Uterus (tissue), 4 donors: ENCODE measurements at places on chromosomes 16 and 17.

DNA sequence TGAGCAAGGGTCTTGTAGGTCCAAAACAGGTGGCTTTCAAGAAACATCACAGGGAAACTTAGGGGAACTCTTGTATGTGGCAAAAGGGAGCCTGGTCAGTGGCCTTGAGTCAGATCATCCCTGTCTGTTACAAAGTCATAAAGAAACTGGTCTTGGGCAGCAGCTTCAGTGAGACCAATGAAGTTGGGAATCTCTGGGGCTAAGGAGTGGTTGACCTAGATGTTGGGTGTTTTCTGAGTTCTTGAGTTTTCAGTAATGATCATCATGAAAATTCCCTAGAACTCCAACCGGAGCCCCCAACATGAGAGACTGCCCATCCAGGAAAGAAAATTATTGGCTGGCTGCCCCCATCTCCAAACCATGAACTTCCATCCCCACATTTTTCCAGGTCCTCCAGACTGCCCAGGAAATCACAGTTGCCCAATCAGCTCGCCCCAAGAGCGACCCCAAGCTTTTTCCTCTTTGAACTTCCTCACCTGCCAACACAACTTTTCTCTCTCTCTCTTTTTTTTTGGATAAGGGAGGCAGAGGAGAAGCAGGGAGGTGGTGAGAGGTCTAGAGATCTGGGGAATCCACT, 3.9 kb downstream of the CCR7 start:
- DNase-seq: no peak

- no peak for DNase-seq
Measured at GRCh38 chr16:10277597-10277996, 95.4 kb upstream of the GRIN2A start.

DNA sequence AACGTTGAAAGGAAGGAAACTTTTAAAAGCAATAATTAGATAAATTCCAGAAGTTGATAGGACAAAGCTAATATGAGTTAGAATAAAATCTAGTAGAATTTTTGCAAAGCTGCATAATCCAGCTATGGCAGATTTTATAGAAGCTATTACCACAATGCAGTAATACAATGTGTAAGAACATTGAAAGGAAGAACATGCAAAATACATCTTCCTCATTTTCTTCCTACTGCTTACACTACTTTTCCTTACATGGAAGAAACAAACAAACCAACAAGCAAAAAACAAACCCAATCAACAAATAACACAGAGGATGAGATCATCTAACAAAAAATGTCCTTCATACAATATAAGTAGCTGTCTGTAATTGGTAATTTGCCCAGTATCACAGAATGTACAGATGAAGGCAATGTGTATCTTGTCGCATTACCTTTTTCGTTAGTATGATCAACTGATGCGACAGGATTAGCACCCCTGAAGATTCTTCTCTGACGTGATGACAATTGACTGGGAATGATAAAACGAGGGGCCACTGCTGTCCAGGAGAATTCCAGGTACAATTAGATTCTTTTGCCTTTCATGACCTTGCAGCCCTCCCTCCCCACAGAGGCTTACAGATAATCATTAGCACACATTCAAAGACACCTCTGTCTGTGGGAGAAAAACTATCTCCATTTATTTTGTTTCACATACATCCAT, 21.2 kb upstream of the LRRC37A start:
- no peak for DNase-seq

GRCh38 chr17:74117087-74117698, 86.3 kb upstream of the RPL38 start:
- no peak for DNase-seq

- peak; percentile 77 for DNase-seq
Measured at GRCh38 chr17:29591146-29591736, 1.7 kb upstream of the ANKRD13B start.

DNA sequence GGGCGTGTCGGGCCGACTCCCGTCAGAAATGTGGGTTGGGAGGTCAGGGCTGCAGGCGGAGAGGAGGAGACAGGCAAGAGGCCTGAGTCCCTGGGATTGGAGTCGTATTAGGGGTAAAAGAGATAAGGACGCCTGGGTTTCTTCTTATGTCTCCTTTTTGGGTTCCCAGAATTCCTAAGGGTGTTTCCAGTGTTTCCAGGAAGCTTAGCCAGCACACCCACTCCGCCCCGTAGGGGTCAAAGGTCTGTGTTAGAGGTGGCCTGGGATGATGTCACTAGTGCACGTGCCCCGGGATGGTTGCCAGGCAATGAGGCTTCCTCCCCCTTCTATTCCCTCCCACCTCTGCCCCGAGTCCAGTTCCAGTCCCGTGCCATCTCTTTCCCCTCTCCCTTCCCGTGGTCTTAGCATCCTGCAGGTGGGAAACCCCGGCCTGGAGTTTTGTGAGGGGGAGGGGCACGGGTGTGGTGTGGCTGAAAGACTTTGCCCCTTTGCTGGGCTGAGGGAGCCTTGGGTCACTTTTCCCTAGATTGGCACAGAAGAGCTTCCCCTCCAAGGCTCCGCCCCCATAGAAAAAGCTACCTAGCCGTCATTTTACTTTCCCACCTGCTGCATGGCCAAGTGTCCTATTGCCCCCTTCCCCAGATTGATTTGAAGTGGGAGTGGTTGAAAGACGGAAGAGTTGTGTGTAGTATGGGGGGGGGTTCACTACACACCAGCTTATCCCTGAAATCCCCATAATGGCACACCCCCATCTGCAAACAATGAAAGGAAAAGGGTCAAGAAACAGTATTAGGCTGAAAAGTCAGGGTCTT, 2.8 kb downstream of the KDM6B start:
- peak; percentile 95 for DNase-seq

- DNase-seq: no peak
Measured at GRCh38 chr17:55430541-55431288, 9.1 kb upstream of the MMD start.

DNA sequence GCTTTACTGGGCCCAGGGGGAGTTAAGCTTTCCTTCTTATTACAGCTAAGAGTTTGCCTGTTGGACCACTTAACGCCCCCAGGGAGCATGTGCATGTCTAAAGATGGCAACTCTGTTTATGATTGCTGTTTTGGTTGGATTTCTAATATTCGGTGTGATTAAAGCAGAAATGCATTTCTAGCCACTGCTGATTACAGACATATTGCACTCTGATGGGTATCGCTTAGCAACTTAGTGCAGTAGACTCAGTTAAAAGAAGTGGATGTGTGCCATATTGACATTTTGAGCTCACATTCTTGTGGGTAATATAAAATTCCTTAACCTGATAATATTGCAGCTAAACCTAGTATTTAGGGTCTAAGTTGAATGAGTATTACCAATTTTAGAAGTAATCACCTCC, 4.2 kb downstream of the NF1 start:
- DNase-seq: no peak

- DNase-seq: no peak
Measured at GRCh38 chr17:35312346-35312745, 61.1 kb downstream of the SLFN11 start.

DNA sequence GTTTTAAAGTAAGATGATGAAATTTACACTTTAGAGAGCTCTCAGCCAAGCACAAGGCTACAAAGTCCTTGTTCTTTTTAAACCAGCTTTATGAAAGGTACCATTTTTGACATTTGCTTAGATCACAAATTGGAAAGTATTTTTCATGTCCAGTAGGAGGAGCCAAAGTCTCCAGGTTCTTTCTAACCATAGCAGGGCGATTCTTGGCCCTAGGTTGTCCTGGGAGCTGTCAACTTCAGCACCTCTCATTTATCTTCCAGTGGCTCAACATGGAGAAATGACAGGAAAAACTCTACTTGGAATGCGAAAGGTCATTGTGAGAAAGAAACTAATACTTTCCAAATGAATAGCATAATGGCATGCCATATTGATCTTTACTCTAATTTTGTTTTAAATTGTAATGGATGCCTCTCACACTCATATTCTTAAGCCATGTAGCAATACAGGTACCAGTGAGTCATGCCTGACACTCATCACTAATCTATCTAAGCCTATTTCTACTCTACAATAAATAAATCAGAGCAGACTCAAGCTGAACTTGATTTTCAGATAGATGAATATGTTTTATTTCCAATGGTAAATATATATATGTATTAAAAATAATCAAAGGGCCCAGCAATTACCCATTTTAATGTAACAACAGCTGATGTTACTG, 919.1 kb upstream of the EEF2KMT start:
- DNase-seq: no peak

- DNase-seq: no peak
Measured at GRCh38 chr17:56918916-56919315, 5.1 kb upstream of the TRIM25 start.

DNA sequence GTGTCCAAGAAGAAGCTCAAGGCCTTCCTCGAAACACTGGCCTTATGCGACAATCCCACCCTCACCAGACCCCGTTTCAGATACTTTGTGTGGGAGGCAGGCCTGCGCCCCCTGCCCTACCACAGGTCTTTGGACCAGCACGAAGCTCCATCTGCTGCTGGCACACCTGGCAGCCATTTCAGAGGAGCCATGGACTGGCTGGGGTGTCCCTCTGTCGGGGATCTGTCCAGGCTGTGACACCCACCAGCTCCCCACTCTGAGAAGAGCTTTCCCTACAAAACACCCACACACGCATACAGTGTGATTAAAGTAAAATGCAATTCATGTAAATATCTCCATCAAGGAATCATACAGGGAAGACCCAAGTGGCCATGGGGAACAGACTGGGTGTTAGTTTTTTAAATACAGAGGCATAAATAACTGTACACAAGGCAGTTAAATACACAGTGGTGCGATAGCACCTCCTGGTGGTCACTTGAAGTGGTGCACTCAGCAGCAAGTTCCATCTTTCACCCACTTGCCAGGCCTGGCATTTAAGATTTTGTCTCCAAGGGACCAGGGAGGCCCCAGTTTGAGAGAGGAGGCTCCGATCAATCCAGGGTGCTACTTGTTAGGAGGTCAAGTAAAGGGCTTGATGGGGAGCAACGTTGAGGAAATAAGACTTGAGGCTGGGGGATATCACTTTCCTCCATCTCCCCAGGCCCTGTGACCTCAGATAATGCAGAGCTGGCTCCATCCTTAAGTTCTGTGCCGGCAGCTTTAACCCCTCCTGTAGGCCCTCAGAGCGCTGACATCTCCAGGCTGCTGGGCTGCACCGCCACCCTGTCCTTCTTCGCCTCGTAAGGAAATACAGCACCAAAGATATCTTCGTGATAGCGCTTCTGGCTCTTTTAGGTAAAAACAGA, 43.6 kb downstream of the NOS2 start:
- DNase-seq: no peak

- peak; percentile 69 for DNase-seq
Measured at GRCh38 chr16:30112197-30113030, 923 bp downstream of the GDPD3 start.

DNA sequence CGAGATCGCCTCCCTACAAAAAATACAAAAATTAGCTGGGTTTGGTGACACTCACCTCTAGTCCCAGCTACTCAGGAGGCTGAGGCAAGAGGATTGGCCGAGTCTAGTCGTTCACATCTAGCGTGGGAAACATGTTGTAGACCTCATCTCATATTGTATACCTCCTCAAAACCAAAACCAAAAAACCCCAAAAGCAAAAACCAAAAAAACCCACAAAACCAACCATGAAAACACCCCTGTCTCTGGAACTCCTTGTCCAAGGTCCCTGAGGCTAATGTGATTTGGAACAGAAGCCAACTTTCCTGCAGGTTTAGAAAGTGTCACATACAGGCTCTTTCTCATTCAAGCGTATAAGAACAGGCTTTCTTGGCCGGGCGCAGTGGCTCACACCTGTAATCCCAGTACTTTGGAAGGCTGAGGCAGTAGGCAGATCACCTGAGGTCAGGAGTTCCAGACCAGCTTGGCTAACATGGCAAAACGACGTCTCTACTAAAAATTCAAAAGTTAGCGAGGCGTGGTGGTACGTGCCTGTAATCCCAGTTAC, 29.0 kb downstream of the RAB11FIP3 start:
- DNase-seq: no peak

DNA sequence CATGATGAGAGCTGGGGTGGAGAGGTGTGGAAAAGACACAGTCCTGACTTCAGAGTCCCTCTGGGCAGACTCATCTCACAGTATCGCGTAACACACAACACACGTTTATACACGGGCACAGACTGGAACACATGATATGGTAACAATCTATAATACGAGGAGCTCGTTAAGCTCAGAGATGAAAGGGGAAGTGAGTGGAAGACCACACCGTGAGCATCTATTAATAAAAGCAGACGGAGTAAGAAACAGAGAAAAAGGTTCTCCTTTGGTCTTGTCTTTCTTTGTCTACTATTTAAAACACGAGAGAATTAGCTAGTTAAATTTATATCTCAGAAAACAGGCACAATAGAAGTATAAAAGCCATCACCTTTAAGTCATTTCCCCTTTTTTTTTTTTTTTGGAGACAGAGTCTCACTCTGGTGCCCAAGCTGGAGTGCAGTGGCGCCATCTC, 13.5 kb downstream of the ANKRD11 start:
- no peak for DNase-seq

DNA sequence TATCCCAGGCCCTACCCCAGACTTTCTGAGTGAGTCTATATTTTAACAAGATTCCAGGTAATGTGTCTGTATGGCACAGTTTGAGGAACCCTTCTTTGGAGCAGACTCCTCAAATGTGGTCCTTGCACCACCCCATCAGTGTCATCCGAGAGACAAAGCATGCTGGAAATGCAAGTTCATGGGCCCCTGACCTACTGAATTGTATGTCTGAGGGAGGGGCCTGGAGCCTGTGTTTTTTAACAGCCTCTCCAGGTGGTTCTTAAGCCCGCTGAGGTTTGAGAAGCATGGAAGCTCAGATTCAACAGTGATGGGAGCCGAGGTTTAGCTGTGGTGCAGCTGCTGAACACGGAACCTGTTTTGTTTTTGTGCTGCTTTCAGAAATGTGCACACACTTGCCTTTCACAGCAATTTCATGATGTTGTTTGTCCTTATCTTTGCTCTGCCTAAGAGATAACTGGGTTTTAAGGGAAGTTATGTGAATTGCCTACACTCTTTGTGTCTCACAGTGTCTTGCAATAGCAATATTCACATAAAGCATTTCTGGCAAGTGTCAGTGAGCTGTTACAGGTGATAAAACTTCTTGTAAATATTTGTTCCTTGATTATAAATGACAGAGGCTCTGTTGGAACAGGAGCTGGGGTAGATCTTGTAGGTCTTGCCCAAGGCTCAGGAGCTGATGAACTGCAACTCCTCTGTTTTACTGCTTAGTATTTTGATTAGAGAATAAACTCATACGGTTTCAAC, 32.0 kb upstream of the IL34 start:
- DNase-seq: no peak

GRCh38 chr17:73878923-73879322, 234.7 kb upstream of the SDK2 start:
- DNase-seq: no peak

GRCh38 chr16:89101303-89102040, 7.8 kb downstream of the ACSF3 start:
- DNase-seq: no peak

DNA sequence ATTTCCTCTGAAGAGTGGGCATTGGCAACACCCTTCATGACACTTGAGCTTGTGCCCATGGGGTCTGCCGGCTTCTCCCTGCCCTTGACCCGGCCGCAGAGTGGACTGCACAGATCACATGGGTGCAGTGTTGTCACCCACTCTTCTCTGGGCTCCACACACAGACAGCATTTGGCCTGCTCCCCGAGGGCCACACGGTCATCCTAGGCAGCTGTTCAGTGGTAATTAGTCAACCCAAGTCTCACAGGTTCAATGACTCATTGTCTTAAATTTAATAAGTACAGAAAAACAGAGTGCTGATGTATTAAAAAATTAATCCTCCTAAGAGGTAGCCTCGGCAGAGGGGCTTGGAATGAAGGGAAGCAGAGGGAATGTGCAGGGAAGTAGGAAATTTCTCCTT, 204.8 kb downstream of the MSI2 start:
- DNase-seq: no peak
